NCI-H187 (cell line): ENCODE measurements at places on chromosomes 11 and 22.
A peak's percentile ranks its signal among the peaks of the same experiment; 100 is the strongest.

DNA sequence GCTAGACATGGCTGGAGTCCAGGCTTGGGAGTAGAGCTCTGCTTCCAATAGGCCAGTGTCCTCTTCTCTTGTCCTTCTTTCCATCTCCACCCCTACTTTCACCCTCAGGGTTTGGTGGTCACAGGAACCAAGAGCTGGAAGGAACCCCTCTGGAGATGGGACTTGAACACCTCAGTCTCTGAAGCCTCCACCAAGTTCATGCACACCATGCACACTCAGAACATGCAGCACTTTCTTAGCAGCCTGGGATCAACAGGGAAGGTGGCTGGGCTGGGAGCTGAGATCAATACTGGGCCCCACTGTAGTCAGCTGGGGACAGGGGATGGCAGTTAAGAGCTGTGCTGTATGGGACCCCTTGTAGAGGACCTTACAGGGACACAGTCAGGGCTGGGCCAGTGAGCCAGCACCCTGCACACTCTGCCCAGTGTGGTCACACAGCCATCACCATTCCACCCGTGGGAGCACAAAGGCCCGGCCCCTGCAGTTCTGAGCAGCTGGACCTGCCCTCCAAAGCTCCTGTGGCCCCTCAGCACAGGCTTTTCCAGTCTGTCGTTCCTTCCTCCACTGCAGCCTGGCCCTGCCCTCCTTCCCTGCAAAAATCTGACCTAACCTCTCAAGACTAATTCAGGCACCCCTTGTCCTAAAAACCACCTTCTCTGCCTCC, 47.7 kb downstream of the GAB4 start:
- DNase-seq: no peak

DNA sequence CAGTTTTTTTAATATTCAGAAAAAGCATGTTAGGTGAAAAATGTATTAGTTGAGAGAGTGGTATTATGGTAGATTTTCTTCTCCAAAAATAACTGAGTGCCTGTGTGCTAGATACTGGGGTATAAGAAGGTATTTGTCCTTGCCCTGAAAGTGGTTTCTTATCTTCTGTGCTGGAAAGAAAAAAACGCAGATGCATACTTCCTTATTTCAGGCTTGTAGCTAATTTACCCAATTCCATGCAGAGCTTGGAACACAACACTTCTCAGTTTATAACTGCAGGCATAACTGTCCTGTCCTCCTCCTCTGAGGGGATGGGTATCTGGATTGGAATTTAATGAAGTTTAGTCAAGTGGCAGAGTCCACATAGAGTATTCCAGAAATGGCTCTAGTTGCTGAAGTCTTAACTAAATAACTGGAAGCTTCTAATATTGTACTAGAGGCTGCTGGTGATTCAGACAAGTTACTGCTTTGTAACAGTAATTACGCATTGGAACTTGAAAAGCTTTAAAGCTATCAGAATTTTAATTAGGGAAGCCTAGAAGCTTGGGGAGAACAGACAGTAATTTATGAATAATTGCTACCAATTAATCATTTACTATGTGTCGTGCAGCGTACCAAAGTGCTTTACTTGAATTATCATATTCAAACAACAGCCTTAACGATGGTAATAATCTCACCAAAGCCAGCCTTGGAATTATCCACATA, 12.7 kb upstream of the C11orf91 start:
- DNase-seq: no peak

GRCh38 chr11:100709233-100709957, 22.3 kb downstream of the ARHGAP42 start:
- no peak for DNase-seq

DNA sequence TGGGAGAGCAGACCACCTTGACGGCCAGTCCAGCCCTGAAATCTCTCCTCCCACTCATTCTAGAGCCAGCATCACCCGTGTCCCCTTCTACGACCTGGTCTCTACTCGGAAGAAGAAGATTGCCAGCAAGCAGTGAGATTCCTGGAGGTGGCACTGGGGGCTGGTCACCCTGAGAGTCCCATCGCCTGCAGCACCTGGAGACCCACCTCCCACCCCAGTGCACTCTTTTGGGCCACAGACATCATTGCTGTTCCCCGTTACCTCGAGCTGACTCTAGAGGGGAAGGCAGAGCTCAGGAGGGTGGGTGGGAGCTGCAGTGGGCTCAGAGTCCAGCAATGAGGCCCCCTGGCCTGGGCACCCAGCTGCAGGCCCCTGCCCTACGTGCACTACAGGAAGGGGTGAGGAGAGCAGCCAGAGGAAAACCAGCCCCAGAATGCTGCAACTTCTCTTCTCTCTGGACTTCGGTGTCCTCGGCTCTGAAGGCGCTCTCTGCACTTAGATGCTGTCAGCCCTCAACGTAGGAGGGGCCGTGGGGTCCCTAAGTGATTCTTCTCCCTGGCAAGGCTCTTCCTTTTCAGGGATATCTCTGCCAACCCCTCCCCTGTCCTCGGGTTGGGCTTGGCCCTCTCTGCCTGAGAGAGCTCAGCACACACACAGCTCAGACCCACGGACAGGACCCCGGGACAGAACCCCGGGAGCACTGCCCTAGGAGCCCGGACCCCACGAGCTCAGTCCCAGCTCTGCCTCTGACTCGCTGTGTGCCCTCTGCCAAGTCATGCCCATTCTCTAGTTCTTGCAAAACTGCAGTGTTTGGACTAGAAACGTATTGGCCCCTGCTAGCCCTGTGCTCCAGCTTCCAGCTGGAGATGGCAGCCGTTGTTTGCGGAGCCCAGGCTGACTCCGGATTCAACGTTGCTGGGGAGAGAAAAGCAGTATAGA, 31.3 kb downstream of the CYTH4 start:
- no peak for DNase-seq

DNA sequence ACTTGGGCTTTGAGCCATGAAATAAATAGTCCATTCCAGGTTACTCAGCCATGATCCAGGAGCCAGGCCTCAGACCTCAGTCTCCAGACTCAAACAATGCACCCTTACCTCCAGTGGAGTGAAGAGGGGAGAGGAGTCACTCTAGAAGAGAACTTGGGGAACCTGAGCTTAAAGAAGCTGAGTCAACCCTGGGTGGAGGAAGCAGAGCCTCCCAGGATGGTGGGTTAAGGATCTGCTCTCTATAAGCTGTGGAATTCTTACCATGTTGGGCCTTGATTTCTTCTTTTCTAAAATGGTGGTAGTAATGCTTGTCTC, 113.2 kb downstream of the NECTIN1 start:
- DNase-seq: no peak

DNA sequence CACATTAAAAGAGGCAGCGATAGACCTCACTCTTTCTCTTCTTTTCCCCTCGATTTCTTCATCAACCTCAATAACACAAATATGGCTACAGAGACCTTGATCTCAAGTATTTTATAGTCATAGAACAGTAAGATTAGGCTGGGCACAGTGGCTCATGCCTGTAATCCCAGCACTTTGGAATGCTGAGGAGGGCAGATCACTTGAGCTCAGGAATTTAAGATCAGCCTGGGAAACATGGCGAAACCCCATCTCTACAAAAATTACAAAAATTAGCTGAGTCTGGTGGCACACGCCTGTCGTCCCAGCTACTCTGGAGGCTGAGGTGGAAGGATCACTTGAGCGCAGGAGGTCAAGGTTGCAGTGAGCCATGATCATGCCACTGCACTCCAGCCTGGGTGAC, 14.6 kb downstream of the SLN start:
- DNase-seq: no peak

GRCh38 chr11:86769219-86769618, 31.1 kb upstream of the PRSS23 start:
- no peak for DNase-seq

- no peak for DNase-seq
These were observed 14.5 kb upstream of the TPP1 start for GRCh38 chr11:6633422-6634408.

GRCh38 chr11:44989831-44990566, 39.3 kb upstream of the TP53I11 start:
- no peak for DNase-seq

GRCh38 chr11:115263799-115264656, 240.2 kb downstream of the CADM1 start:
- no peak for DNase-seq

DNA sequence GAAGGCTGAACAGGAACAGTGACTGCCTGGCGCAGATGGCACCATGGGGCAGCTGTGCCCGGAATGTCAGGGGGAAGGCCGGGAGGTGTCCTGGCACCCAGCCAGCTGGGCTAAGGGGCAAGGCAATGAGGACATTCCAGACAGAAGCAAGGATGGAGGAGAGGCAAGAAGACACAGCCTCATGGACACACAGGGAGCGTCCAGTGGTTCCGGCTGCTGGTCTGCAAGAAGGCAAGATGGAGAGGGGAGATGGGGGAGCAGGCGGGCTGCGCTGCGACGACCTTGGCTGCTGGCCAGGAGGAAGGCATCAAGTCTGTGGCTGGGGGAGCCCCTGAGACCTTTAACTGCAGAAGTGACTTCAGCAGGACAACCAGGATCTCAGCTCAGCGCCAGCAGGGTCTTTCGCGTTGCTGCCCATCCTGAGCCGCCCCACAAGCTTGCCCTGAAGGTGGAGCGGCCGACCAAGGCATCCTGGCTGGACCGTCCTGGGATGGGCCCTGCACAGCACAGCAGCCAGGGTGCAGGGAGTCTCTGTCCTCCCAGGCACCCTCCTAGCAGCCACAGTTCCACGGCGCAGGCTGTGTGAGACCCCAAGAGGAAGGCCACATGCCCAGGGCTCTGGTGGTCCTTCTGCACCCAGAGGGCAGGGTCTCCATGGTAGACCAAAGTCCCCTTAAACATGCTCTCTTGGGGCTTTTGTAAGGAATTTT, 531.7 kb downstream of the BRD1 start:
- DNase-seq: no peak

- DNase-seq: no peak
These were observed 11.1 kb downstream of the EMSY start for GRCh38 chr11:76455931-76456330.

- no peak for DNase-seq
These were observed 140.2 kb upstream of the TIMP3 start for GRCh38 chr22:32661296-32661695.

- DNase-seq: no peak
These were observed 11.9 kb downstream of the TTLL12 start for GRCh38 chr22:43174941-43175531.

DNA sequence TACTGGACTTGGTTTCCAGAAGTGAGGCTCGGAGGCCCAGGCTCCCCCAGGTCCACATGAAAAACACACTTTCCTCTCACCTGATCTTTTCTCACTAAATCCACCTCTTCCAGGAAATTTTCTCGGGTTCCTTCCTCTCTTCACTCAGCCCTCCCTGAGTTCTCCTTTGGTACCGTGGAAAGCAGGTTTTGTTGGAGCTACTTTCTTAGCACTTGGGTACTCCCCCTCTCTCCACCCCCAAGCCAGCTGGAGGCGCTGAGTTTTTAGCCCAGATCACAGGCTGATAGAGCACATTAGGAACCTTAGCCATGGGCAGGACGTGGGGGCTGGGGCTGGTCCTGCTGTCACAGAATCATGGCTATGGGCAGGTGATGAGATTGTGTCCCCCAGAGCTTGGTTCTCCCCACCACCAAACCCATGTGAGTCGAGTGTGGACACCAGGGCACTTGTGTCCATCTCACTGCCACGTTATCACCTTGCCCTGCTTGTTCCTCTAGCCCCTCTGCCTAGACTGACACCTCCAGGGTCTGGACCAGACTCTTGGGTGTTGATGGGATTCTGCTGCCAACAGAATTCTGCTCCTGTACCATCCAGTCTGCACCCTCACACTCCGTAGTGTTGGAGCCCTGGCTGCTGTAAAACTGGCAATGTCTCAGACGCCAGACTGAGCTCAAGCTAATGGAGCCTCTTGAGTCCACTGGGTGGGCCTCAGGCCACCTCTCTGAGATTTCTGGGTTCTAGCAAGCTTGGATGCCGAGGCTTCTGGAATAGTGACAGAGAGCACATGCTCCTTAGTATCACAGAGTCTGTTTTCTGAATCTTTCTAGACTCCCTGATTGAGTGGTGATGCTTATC, 74.9 kb upstream of the NARS2 start:
- no peak for DNase-seq

DNA sequence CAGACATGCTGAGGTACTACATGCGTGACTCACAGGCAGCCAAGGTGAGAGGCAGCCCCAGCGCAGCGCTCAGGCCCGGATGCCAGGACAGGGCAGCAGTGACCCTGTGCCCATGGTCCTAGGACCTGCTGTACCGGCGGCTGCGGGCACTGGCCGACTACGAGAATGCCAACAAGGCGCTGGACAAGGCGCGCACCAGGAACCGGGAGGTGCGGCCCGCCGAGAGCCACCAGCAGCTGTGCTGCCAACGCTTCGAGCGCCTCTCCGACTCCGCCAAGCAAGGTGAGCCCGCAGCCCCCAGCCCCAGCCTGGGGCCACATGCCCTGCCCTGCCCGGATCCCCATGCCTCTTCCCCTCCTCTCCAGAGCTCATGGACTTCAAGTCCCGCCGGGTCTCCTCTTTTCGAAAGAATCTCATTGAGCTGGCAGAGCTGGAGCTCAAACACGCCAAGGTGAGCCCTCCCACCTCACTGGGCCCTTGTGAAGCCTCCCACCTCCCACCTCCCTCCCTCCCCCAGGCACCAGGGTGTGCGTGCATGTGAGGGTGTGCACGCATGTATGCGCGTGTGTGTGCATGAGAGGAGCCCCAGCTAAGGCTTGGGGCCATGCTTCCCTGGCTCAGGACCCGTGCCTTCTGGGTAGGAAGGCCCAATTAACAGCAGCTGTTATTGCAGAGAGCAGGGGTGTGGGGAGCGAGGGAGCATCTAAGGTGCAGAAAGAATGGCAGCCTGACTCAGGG, 5.3 kb downstream of the CFL1 start:
- DNase-seq: no peak

DNA sequence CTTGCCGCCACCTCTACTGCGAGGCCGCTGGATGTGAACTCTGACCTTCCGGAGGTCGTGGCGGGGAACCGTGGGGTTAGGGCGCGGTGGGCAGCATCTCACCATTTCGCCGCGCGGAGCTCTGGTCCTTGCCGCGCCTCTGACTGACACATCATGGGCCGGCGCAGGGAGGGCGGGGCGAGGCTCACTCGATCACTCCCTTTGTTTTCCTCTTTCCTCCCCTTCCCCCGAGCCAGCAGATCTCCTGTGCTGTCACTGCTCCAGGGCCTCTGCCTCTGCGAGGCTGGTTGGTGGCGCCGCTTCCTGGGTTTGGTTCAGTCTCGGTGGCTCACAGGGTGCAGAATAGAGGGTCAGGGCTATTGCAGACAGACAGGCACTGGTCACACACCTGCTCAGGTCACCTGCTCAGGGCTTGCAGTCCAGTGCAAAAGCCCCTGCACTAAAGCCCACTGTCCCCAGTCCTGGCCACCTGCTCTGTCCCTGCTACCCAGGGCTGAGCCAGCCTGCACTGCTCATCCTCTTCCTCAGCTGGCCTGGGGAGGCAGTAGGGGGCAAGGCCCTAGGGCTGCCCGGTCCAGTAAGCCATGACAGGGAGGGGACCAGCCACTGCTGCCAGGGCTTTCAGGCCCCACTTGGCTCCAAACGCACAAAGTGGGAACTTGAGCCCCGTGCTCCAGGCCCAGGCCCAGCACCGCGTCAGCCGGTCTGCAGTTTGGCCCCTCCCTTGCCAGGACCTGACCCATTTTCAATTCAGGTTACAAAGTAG, 36.2 kb downstream of the PISD start:
- peak; percentile 18 for DNase-seq

- no peak for DNase-seq
These were observed 148.8 kb upstream of the ANO5 start for GRCh38 chr11:22044126-22044525.

GRCh38 chr11:72446929-72447769, 12.8 kb upstream of the CLPB start:
- DNase-seq: no peak

- no peak for DNase-seq
These were observed 16.9 kb downstream of the SAAL1 start for GRCh38 chr11:18088966-18089365.
